ENCODE measurements at places on chromosomes 5 and 9.

- H3K4me1 ChIP-seq: peaks cover 50% of the 10 kb centered on the region
- DNase-seq: peak; percentile 95
- H3K27ac ChIP-seq: peak overlapping the region; percentile 63
- H3K27me3 ChIP-seq: no peaks in the 10 kb centered on the region
- no peak overlapping the region for H3K4me3 ChIP-seq
Observed at GRCh38 chr5:142814122-142814521, 43.9 kb downstream of the ARHGAP26 start.

DNA sequence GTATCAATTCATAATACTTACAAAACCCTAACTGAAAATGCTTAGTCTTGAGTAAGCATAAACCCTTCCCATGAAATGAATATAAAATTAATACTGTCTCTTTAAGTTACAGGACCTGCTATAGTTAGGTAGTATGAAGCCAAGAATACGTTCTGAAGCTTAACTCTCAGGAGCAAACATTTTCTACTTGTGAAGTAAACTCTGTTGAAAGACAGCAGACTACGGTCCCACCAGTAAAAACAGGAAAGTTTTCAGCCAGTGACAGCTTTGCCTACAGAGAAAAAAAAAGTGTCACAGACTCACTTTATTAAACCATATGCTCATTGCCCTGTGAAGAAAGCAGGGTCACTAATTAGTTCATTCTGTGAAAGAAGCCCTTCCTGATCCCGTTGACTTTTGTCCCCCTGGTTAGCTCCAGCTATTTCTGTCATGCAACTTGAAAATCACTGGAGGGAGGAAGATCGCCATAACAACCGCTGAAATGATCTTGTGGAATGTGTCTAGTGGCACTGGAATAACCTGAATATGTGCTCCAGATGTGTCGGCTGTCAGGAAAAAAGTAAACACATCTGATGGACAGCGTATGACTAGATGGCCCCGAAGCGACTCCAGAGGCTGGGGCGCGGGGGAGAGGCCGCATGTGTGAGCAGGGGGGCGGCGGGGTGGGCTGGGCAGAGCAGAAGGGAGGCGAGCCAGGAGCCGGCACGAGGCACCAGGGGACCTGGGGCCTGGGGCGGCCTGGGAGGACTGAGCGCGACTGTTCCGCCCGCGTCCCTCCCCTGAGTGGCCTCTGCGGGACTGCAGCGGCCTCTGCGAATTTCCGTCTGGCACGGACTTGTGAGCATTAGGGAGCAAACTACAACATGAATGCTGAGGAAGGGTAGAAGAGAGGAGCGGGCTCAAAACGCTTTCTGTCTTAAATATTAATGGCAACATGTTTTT, 41.9 kb downstream of the BNC2 start:
- no peaks in the 10 kb centered on the region for H3K27me3 ChIP-seq
- DNase-seq: peak; percentile 80
- peaks cover 19% of the 10 kb centered on the region for H3K4me1 ChIP-seq
- H3K36me3 ChIP-seq: no peaks in the 10 kb centered on the region
- peak overlapping the region; percentile 40 for H3K4me3 ChIP-seq
- H3K27ac ChIP-seq: peak overlapping the region; percentile 90

- H3K4me1 ChIP-seq: peaks cover 13% of the 10 kb centered on the region
- no peak overlapping the region for H3K27ac ChIP-seq
- H3K27me3 ChIP-seq: peaks cover 18% of the 10 kb centered on the region
- no peak overlapping the region for H3K4me3 ChIP-seq
Observed at GRCh38 chr9:107467416-107467815, 22.2 kb downstream of the KLF4 start.

DNA sequence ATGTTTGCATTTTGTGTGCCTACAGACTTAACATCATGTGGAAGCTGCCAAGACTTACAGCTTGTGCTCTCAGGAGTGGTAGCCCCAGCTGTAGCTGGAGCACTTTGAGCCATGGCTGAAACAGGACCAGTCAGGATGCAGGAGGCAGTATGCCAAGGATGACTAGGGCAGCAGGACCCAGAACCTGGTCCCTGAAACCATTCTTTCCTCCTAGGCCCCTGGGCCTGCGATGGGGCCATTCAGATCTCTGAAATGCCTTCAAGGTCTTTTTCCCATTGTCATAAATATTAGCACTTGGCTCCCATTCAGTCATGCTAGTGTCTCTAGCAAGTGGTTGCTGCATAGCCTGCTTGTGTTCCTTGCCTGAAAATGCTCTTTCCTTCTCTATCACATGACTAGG, 29.6 kb upstream of the VLDLR start:
- H3K36me3 ChIP-seq: no peaks in the 10 kb centered on the region
- no peak for DNase-seq
- no peak overlapping the region for H3K4me3 ChIP-seq
- H3K4me1 ChIP-seq: no peaks in the 10 kb centered on the region

GRCh38 chr9:124841075-124841821, 12.0 kb upstream of the WDR38 start:
- no peaks in the 10 kb centered on the region for H3K27me3 ChIP-seq
- peaks cover 52% of the 10 kb centered on the region for H3K4me1 ChIP-seq
- no peak overlapping the region for H3K4me3 ChIP-seq
- H3K27ac ChIP-seq: peak overlapping the region; percentile 93
